ENCODE measurements at places on chromosomes 11 and 22.

DNA sequence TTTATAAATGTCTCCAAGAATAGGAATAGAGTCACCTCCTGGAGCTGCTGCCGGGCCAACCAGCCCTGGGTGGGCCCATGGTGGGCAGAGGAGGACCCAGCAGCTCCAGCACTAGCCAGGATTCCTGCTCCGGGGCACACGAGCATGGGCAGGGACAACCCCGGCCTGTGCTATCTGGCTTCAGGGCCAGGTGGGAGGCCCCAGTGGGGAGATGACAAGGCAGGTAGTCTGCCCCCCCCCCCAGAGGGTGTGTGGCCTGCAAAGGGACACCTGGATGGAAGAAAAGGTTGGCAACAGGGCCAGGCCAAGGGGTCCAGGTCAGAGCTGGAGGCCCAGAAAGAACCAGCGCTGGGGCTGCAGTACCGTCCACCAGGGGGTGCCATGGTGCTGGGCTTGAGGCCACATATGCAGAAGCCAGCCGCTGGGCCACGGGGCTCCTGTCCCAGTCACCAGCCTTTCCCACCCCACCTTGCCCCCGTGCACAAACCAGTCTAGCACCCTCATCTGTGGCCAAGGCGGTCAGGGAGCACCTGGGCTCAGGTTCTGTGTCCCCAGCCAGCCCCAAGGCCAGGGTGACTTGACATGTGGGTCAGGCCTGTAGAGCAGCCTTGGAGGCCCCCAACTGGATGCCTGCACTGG, 3.4 kb downstream of the TSPAN32 start:
- H3K36me3 ChIP-seq = no peaks in the 10 kb centered on the region
- H3K4me1 ChIP-seq = peaks cover 72% of the 10 kb centered on the region
- no peaks in the 10 kb centered on the region for H3K27me3 ChIP-seq
- peak overlapping the region; percentile 38 for H3K4me3 ChIP-seq
- peak overlapping the region; percentile 18 for H3K27ac ChIP-seq
- peak; percentile 61 for DNase-seq

DNA sequence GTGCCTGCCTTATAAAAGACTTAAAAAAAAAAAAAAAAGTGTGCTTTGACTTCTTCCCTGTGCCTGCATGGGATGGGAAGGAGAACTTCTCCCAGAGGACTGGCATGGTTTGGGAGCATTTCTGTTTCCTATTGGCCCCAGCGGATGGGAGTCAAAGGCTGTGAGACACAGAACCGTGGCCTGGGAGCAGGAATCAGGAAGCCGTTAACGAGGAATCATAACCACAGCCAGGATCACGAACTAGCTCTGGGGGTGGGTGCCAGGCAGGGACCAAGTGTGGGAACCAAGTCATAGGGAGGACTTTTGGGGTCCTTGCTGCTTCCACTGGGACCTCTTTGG, 526 bp downstream of the C1QTNF6 start:
- H3K27me3 ChIP-seq = no peaks in the 10 kb centered on the region
- DNase-seq = no peak
- H3K4me3 ChIP-seq = no peak overlapping the region
- no peak overlapping the region for H3K27ac ChIP-seq

DNA sequence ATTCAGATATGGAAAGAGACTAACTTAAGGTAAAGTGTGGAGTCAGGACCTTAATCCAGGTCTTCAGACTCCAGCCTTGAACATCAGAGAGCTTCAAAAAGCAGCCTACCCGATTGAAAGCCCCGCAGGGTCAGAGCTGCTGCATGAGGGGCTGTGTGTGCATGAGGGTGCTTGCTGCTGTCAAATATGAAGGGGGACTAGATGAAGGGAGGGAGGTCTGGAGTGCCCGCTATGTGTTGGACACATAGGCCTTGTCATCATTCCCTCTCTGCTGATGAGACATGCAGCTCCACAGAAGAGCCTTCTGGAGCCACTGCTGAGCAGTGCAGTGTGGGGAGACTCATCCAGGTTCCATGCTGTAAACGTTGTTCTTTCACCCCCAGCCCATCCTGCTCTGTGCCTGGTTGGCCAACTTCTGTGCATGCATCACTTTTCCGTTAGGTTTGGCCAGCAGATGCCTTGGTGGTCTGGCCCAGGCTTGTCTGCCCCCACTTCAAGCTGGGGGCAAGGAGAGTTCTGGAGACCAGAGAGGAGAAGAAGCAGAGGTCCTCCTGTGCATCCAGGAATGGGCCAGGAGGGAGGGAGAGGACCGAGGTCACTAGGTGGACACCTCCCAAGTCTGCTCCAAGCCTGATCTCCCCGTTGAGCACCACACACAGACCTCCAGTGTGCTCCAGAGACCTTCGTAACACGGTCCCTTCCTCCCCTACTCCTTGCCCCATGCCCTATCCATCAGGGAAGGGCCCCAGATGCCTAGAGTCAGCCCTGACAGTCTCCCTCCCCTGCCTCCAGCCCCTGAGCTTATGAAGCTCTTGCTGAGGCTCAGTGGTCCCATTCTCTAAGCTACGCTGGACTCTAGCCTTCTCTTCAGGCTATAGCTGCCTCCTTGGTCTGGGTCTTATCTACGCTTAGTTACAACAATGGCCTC, 32.0 kb downstream of the LRRC32 start:
- H3K27me3 ChIP-seq = no peaks in the 10 kb centered on the region
- no peak overlapping the region for H3K27ac ChIP-seq
- H3K4me3 ChIP-seq = no peak overlapping the region
- DNase-seq = no peak
- H3K4me1 ChIP-seq = no peaks in the 10 kb centered on the region

GRCh38 chr11:75384438-75385080, 14.8 kb upstream of the RPS3 start:
- H3K27ac ChIP-seq = no peak overlapping the region
- peaks cover 7% of the 10 kb centered on the region for H3K4me1 ChIP-seq

- no peaks in the 10 kb centered on the region for H3K36me3 ChIP-seq
- no peak for DNase-seq
- H3K27me3 ChIP-seq = no peaks in the 10 kb centered on the region
- H3K27ac ChIP-seq = no peak overlapping the region
Observed at GRCh38 chr11:69513663-69514224, 32.3 kb downstream of the LINC01488 start.

DNA sequence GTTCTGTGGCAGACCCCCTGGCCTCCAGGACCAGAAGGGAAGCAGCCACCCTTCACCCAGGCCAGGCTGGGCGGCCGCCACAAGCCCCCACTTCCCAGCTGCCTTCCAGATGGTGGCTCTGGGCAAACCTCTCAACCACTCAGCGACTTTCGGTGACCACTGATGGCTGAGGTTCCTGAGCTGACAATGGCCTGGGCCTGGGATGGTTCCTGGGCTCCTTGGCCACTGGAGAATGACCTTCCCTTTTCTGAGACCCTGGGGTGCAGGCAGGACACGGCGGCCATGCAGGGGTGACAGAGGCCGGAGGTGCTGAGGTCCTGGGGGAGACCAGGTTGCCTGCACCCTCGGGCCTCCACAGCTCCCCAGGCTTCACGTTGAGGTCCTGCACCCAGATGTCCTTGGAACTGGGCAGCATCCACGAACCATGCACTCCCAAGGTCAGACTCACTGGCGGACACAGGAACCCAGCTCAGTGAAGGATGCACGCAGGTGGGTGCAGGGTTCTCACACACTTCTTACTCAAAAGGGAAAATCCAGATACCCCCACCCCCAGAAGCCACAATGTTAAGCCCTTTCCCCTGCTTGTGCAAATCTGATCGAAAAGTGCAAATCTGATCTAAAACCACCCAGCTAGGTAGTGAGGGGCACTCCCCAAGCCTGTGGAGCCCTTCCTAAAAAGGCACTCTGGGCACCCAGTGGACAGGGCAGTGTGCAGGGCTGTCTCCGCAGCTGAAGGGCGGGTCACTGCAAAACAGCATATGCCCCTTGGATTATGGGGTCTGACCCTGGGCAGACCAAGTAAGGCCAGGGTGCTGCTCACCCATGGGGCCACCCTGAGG, 13.9 kb upstream of the PHLDA2 start:
- no peak overlapping the region for H3K27ac ChIP-seq
- no peaks in the 10 kb centered on the region for H3K27me3 ChIP-seq
- peaks cover 27% of the 10 kb centered on the region for H3K36me3 ChIP-seq
- no peak for DNase-seq
- H3K4me1 ChIP-seq = peaks cover 28% of the 10 kb centered on the region

GRCh38 chr22:40383905-40384304, 13.5 kb downstream of the SGSM3 start:
- no peak overlapping the region for H3K27ac ChIP-seq
- DNase-seq = no peak
- H3K4me1 ChIP-seq = peaks cover 17% of the 10 kb centered on the region

GRCh38 chr11:103042161-103042560, 49.8 kb downstream of the DCUN1D5 start:
- H3K4me1 ChIP-seq = no peaks in the 10 kb centered on the region
- no peak overlapping the region for H3K27ac ChIP-seq
- no peaks in the 10 kb centered on the region for H3K36me3 ChIP-seq
- no peaks in the 10 kb centered on the region for H3K27me3 ChIP-seq

- no peak for DNase-seq
- H3K36me3 ChIP-seq = no peaks in the 10 kb centered on the region
- no peak overlapping the region for H3K4me3 ChIP-seq
- no peak overlapping the region for H3K27ac ChIP-seq
Observed at GRCh38 chr11:107359701-107360100, 97.9 kb downstream of the CWF19L2 start.

DNA sequence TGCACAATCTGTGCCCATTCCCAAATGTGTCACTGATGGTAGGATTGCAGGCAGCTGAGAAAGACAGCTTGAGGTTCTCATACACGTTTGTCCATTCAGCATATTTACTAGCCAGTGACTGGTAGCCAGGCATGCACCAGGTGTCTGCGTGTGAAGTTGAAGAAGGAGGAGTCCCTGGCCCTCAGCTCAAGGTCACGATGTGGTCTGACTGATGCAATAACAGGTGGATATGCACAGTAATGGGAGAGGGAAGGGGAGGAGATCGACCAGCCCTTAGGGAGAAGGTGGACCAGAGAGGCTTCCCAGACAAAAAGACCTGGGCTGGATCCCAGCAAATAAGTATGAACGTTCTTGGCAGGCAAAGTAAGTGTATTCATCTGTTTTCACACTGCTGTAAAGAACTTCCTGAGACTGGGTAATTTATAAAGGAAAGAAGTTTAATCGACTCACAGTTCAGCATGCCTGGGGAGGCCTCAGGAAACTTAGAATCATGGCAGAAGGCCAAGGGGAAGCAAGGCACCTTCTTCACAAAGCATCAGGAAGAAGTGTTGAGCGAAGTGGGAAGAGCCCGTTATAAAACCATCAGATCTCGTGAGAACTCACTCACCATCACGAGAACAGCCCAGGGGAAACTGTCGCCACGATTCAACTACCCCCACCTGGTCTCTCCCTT, 96.0 kb downstream of the MN1 start:
- DNase-seq = no peak
- H3K36me3 ChIP-seq = no peaks in the 10 kb centered on the region
- no peak overlapping the region for H3K27ac ChIP-seq
- no peaks in the 10 kb centered on the region for H3K4me1 ChIP-seq

DNA sequence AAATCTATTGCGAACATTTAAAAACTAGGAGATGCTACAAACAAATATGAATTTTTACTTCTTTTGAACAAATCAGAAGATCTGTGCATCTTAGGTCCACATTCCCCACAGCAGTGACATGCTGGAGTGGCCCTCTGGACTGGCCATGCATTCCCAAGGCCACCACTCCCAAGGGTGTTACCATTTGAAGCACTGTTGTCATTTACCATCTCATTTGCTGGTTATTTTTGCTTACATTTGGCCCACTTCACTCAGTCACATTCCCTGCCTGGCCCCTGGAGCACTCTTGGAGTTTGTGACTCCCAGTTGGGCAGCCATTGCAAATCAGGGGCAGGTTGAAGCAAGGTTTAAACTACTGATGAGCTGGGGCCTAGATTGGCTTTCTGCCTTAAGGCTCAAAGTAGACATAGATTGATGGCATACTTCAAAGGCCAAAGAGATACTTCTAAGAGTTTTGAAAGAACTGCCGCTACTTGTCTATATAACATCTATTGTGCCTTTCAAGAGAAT, 8.5 kb upstream of the ZNRF3 start:
- no peak overlapping the region for H3K27ac ChIP-seq
- no peaks in the 10 kb centered on the region for H3K36me3 ChIP-seq
- no peaks in the 10 kb centered on the region for H3K4me1 ChIP-seq
- no peaks in the 10 kb centered on the region for H3K27me3 ChIP-seq
- H3K4me3 ChIP-seq = no peak overlapping the region

DNA sequence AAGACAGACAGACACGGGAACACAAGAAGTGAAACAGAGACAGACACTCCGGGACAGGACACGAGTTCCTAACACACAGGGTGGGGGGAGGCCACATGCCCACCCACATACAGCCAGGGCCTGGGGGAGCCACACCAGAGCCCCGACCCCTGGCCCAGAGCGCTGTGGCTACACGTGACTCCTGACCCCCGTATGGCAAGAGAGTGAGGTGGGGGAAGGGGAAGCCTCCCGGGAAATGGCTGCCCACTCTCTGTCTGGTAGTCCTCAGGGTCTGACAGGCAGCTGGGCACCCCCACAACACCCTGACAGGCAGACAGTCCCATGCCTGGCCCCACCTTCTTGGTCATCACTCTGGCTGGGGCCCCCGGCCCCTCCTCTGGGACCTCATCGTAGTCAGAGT, 38.6 kb upstream of the PDE2A start:
- no peaks in the 10 kb centered on the region for H3K4me1 ChIP-seq
- DNase-seq = no peak
- no peaks in the 10 kb centered on the region for H3K27me3 ChIP-seq
- no peak overlapping the region for H3K27ac ChIP-seq
- peaks cover 60% of the 10 kb centered on the region for H3K36me3 ChIP-seq
- H3K4me3 ChIP-seq = no peak overlapping the region

DNA sequence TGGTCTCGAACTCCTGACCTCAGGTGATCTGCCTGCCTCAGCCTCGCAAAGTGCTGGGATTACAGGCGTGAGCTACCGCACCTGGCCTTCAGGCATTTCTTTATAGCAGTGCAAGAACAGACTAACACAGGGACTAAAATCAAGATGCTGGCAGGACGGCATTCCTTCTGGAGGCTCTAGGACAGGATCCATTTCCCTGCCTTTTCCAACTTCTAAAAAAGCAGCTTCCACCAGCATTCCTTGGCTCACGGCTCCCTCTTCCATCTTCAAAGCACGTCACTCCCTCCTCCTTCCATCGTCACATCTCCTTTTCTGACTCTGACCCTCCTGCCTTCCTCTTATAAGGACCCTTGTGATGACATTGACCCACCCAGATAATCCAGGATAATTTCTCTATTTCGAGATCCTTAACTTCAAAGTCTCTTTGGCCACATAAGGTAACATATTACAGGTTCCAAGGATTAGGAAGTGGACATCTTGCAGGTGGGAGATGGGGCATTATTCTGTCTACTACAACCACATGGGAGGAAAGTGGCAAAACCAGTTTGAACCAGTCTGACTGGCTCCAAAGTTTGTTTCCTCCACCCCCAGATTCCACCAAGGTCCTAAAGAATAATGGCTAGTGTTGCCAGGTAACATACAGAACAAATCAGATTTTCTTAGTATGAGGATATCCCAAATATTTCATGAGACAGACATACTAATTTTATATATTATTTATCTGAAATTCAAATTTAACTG, 172.5 kb downstream of the MN1 start:
- no peaks in the 10 kb centered on the region for H3K27me3 ChIP-seq
- DNase-seq = no peak
- H3K36me3 ChIP-seq = no peaks in the 10 kb centered on the region

All from effector memory CD4-positive, alpha-beta T cell (primary cell).